ENCODE measurements at places on chromosomes 2 and 18.

DNA sequence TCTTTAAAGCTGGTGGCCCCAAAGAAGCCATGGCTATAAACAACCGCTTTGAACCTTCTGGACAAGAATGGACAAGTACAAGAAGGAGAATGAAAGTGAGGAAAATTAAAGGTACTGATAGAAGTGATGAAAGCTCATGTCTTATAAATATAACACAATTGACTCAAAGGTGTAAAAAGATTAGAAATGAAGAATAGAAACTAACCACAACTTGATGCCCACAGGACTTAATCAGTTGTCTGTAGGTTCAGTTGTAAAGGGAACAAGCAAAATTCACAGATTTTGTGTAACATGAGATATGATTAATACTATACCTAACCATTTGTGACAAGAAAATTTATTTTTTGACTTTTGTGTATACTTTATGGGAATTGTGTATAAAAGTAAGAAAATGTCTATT, 135.7 kb downstream of the NUP35 start:
- no peak for DNase-seq

GRCh38 chr18:60893355-60894097, 439.7 kb upstream of the CDH20 start:
- no peak for DNase-seq

- peak; percentile 72 for DNase-seq
These were observed 60.9 kb upstream of the HPCAL1 start for GRCh38 chr2:10241641-10242430.

GRCh38 chr2:182763311-182763912, 47.4 kb downstream of the DNAJC10 start:
- no peak for DNase-seq

DNA sequence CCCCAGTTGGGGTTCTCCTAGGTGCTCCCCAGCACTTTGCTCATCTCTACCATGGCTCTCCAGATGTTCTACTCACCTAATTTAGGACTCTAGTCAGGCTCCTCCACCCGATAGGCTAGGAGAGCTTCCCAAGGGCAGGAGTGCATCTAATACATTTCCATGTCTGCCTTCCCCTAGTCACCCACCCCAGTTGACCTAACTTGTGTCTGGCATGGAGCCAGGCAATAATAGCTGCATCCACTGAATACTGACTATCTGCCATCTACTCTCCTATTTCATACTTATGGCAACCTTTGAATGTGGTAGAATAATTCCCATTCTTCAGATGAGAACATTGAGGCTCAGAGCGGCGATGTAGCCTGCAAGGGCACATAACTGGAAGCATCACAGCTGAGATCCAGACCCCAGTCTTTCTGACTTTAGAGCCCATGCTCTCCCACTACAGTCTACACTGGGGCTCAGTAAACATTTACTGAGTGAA, 71.8 kb upstream of the YWHAQ start:
- no peak for DNase-seq

GRCh38 chr2:3217646-3218045, 160.0 kb downstream of the EIPR1 start:
- DNase-seq: no peak

- peak; percentile 42 for DNase-seq
These were observed 49.0 kb downstream of the PRKCE start for GRCh38 chr2:45700407-45701013.

DNA sequence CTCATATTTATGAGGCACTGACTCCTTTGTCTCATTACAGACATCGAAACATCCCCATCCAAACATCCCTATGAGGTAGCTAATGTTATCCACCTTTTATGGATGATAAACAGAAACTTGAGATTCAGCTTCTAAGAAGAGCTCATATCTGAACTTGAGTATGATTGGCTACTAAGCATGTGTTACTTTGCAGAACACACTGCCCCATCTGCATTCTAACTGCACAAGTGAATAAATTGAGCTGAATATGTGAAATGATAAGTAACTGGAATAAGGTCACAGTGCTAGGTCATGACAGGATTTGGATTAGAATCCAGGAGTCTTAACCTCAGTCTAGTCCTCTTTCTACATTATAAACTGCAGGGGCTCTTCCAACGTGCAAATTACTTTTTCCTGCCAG, 172.7 kb downstream of the SETBP1 start:
- no peak for DNase-seq

DNA sequence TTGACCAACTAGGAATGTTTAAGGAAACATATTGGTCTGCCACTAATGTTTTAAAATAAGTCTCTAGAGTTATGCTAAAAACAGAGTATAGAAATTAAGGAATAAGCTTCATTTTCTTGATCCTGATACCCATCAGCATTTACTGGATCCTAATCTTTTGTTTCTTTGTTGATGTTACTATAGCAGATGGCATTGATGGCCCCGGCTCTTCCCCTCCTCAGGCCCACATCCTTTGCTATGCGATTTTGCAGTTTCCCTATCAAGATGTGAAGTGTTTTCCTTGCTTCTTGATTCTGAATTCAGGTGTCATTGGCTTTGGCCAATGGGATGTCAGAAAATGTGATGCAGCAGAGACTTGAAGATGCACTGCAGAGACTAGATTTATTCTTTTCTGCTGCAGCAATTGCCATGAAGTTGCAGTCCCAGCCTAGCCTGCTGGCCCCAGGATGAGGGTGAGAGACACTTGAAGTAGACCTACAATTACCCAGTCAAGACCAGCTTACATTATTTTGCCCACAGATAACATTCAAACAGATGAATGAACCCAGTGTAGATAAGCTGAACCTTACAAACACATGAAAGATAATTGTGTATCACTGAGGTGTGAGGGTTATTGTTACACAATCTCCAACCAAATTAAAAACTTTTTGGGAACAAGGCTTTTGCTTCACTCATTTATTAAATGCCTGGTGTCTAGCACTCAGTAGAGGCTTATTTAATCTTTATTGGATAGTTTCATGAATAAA, 115.2 kb upstream of the ITGA4 start:
- no peak for DNase-seq

- DNase-seq: peak; percentile 82
These were observed 97.0 kb upstream of the FN1 start for GRCh38 chr2:215532844-215533243.

DNA sequence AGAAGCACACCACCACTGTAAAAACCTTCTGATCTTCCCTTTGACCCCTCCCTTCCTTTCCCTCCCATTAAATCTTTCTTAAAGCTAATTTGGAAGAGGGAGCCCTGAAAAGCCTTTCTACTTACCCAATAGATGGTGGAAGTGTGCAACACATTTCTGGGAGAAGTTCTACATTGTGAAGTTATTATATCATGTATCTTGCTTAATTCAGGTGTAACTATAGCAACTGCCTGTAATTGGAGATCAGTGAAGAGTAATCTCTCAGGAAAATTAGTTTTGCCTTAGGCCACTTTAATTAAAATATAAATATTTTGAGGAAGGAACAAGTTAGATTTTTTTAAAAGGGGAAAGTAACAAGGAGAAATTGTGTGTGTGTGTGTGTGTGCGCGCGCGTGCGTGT, 266.0 kb downstream of the SH3BP4 start:
- no peak for DNase-seq

GRCh38 chr2:82994151-82994550, 1464.9 kb downstream of the SUCLG1 start:
- DNase-seq: no peak

- no peak for DNase-seq
These were observed 80.6 kb upstream of the LRRTM4 start for GRCh38 chr2:77602771-77603170.

GRCh38 chr18:68267583-68267982, 447.3 kb downstream of the TMX3 start:
- no peak for DNase-seq

GRCh38 chr2:118089139-118089800, 999 bp downstream of the INSIG2 start:
- peak; percentile 80 for DNase-seq

GRCh38 chr2:126413079-126413478, 242.9 kb upstream of the GYPC start:
- no peak for DNase-seq

GRCh38 chr2:227479865-227480475, 8.0 kb downstream of the AGFG1 start:
- DNase-seq: peak; percentile 56

GRCh38 chr18:77081390-77081778, 51.2 kb downstream of the MBP start:
- peak; percentile 83 for DNase-seq

DNA sequence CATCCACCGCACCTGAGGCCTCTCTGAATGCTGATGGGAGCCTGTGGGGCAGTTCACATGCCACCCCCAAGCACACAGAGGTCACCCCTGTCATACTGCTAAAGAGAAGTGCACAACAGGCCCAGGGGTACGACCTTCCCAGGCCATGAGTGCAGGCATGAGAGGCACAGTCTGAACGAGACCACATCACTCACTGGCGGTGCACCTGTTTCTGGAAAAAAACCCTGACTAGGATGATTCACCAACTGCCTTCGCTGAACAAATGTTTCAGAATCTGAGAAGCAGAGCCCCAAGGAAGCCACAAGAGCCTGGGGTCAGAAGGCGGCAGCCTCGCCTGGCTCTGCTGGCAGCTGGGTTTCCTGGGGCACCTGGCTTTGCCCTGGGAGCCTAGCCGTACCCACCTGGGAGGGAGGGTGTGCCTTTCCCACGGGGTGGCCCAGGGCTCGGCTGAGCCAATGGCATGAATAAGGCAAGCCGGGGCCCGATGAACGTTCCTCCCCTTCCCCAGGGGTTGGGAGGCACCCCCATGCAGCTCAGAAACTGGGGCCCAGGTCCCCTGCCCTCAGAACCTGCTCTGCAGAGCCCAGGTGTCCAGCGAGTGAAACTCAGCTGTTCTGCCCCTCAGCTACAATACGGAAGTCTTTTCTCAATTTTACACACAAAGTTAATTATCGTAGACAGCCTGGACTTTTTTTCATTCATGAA, 73.8 kb downstream of the HDAC4 start:
- no peak for DNase-seq

DNA sequence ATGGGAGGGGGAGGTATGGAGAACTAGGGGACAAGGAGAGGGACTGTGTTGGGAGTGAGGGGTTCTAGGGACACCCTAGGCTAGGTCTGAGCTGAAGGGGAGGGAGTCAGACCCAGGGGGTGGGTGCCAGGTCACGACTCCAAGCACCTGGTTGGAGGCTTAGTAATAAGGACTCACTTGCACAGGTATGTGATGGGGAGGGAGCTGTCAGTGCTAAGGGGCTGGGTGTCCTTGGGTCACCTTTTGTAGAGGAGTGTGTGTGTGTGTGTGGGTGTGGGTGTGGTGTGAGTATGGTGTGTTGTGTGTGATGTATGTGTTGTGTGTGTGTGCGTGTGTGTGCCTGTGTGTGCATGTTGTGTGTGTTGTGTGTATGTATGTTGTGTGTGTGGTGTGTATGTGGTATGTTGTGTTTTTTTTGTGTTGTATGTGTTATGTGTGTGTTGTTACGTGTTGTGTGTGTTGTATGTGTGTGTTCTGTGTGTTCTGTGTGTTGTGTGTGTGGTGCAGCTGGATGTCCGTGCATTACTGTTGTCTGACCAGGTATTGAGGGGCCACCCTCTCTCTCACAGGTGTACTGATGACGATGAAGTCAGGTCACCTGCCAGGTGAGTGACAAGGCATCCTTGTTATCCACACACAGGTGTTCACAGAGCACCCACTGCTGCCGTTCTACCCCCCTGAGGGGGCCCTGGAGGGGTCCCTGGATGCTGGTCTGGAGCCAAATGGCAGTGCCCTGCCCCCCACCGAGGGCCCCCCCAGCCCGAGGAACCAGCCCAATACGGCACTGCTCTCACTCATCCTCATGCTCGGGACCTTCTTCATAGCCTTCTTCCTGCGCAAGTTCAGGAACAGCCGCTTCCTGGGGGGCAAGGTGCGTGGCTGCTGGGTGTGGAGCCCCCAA, 9.8 kb downstream of the SLC4A3 start:
- DNase-seq: no peak

- no peak for DNase-seq
These were observed 642 bp upstream of the KCNK3 start for GRCh38 chr2:26691881-26692278.

DNA sequence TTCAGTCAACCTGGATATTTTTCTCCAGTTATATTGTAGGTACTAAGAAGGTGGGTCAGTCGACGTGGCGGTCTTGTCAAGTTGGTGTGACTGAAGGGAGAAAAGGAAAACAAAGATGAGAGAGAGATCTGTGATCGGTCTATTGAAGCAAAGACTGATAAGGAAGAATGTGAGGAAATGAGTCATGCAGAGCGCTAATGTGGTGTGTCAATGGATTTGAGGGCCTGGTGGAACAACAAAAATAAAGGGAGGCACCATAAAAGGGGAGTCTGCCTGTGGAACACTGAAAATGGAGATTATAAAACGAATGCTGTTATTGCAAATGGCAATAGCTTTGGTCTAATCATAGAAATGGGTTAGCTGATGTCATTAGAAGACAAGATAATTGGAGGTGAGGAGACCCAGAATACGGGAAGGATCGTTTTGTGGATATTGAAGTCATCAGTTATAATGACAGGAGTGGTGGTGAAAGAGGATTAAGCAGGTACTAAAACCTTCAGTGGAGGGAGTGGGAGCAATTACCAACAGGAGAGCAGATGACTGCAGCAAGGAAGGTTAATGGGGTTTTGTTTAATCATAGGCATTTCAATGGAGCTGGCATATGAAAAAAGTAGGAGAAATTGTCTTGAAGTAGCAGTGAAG, 599.1 kb upstream of the FSHR start:
- DNase-seq: no peak

- DNase-seq: no peak
These were observed 94.9 kb downstream of the AGAP1 start for GRCh38 chr2:235588750-235589149.

- DNase-seq: peak; percentile 96
These were observed 24.4 kb downstream of the MBP start for GRCh38 chr18:77108001-77108692.

DNA sequence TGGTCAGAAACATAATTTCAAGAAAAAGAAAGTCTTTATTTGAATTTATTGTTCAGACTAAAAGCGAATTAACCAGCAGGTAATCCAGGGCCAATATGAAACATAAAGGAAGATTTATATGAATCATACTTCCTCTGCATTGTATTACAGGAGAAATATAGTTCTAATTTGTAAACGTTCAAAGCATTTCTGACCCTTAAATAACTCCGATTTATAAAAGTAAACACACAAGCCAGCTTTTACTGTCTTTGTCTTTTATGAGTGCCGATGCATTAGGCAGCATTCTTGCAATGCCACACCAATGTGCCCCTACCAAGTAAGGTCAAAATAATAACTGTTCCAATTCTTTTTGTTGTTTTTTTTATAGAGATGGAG, 118.8 kb upstream of the RBBP8 start:
- no peak for DNase-seq

GRCh38 chr2:239966029-239966852, 58.9 kb downstream of the NDUFA10 start:
- no peak for DNase-seq

DNA sequence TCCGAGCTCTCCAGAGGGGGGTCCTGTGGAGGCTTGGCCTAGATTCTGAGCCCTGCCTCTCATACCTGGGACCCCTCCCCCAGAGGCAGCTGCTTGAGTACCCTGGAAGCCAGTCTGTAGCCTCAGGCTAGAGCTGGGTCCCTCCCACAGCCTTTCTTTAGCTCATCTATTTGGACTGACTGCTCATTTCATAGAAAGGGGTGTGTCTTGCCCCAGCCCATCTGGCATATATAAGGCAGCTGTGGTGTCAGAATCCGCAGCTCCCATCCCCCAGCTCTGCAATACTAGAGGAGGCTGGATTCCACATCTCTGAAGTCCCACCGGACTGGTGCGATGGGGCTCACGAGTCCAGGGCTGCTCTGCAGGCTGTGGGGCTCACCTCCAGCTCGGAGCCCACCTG, 26.1 kb downstream of the MPHOSPH10 start:
- DNase-seq: no peak
